ENCODE measurements at places on chromosomes 7 and 10. TPM values are rescaled to one million over a fixed set of nuclear protein-coding genes. Genes with fewer than 3 reads are reported as not detected.

KCND2 gene
- total RNA-seq = 7.7 TPM

WASL gene
- total RNA-seq = 37.1 TPM

VIPR2 gene
- total RNA-seq = 3.1 TPM

SKAP2 gene
- 5.1 TPM for total RNA-seq

EN2 gene
- not detected for total RNA-seq

WEE2 gene
- total RNA-seq = not detected

SNCG gene
- 4.8 TPM for total RNA-seq

PDK4 gene
- 0.23 TPM for total RNA-seq

MYO3A gene
- total RNA-seq = 5.3 TPM

SFRP5 gene
- 3.3 TPM for total RNA-seq

ZNF775 gene
- 21.5 TPM for total RNA-seq

TMEM213 gene
- not detected for total RNA-seq

RASA4B gene
- total RNA-seq = 2.6 TPM

PAXIP1 gene
- total RNA-seq = 32.4 TPM

LIPN gene
- total RNA-seq = not detected

TNS3 gene
- 24.2 TPM for total RNA-seq

TMEM273 gene
- total RNA-seq = not detected

DENND2A gene
- total RNA-seq = 11.4 TPM

KCNMA1 gene
- total RNA-seq = 11.1 TPM

LRRTM3 gene
- total RNA-seq = 0.48 TPM

CTTNBP2 gene
- 30.9 TPM for total RNA-seq

ANXA8L1 gene
- total RNA-seq = not detected

SPDYE5 gene
- not detected for total RNA-seq
